ENCODE measurements at places on chromosomes 3 and 15.

- DNase-seq = no peak
Observed at GRCh38 chr3:17639257-17639656, 103.2 kb downstream of the TBC1D5 start.

DNA sequence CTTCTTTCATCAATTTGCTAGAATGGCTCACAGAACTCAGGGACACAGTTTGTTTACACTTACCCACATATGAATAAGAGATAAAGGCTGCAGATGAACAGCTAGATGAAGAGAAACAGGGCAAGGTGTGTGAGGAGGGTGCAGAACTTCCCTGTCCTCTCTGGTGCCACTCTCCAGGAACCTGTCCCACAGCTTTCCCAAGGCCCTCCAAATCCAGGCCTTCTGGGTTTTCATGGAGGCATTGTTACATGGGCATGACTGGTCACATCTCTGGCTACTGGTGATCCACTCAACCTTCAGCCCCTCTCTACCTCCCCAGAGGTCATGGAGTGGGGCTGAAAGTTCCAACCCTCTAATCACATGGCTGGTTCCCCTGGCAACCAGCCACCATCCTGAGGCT is 73.6 kb downstream of the ITGB5 start:
- DNase-seq = no peak

GRCh38 chr3:110615454-110615853 is 456.2 kb upstream of the NECTIN3 start:
- DNase-seq = no peak

GRCh38 chr3:159739969-159740368 is 248.7 kb upstream of the IL12A start:
- DNase-seq = no peak

GRCh38 chr3:10010421-10010877 is 15.8 kb upstream of the FANCD2 start:
- DNase-seq = no peak

- peak; percentile 62 for DNase-seq
Observed at GRCh38 chr3:148727231-148727630, 29.5 kb downstream of the AGTR1 start.

DNA sequence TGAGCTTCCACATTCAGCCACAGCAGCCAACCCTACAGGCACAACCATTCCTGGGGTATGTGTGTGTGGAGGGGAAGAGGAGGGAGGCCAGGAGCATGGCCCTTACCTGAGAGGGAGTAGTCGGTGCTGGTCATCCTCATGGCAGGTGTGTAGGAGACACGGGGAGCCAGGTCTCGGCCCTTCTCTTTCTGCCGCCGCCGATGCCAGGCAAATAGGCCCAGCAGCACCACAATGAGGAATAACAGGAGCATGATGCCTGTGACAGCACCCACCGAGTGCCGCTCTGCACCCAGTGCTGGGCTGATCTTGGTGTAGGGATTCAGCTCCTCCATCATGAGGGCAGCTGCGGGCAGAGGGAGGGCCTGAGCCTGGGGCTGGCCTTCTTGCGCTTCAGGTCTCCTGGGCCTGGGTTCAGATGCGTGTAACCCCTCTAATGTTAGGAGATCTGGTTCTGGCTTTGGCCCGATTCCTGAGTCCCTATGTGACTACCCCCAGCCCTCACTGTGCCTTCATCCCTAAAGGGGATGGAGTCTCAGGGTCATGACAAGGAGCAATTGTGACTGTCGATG is 44.4 kb downstream of the RAB11A start:
- DNase-seq = no peak

- DNase-seq = no peak
Observed at GRCh38 chr3:4665197-4665596, 172.0 kb downstream of the ITPR1 start.

- no peak for DNase-seq
Observed at GRCh38 chr3:152232679-152233078, 36.0 kb upstream of the MBNL1 start.

DNA sequence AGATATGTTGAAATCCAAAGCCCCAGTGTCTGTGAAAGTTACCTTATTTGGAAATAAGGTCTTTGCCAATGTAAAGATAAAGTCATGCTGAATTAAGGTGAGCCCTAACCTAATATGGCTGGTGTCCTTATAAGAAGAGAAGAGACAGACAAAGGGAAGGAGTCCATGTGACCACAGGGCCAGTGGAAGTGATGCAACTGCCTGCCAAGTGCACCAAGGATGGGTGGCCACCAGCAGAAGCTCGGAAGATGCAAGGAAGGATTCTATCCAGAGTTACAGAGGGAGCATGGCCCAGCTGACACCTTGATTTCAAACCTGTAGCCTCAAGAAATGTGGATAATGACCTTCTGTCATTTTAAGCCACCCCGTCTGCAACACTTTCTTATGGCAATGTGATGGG is 35.3 kb upstream of the PGPEP1L start:
- DNase-seq = no peak

DNA sequence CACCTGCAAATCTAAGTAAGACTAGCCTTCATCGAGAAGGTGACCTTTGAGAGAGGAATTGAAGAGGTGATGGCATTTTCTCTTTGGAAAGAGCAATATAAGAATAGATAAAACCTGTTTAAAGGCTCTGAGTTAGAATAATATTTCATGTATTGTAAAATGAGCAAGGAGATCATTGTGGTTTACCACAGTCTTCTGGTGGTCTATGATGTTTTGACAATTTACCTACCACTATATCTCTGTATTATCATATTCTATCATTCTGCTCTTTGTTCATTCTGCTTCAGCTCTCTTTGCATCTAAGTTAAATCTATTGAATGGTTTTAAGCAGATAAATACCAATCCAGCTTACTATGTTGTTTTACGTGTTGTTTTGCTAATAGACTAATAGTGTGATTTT is 982.3 kb downstream of the SI start:
- DNase-seq = no peak

GRCh38 chr15:31435261-31435911 is 108.8 kb downstream of the KLF13 start:
- peak; percentile 70 for DNase-seq

DNA sequence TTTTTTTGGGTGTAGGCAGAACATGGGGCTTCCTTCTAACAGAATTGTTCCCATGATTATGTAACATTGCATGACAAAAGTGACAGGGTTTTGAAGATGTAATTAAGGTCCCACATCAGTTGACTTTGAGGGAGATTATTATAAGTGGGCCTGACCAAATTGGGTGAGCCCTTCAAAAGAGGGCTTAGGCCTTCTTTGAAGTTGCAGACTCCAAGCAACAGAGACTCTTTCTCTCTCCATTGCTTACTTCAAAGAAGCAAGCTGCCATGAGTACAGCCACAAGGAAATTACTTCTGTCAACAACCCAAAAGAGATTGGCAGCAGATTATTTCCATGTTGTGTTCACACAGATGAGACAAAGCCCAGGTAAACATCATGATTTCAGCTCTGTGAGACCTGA is 348.2 kb downstream of the PDCD6IP start:
- no peak for DNase-seq

DNA sequence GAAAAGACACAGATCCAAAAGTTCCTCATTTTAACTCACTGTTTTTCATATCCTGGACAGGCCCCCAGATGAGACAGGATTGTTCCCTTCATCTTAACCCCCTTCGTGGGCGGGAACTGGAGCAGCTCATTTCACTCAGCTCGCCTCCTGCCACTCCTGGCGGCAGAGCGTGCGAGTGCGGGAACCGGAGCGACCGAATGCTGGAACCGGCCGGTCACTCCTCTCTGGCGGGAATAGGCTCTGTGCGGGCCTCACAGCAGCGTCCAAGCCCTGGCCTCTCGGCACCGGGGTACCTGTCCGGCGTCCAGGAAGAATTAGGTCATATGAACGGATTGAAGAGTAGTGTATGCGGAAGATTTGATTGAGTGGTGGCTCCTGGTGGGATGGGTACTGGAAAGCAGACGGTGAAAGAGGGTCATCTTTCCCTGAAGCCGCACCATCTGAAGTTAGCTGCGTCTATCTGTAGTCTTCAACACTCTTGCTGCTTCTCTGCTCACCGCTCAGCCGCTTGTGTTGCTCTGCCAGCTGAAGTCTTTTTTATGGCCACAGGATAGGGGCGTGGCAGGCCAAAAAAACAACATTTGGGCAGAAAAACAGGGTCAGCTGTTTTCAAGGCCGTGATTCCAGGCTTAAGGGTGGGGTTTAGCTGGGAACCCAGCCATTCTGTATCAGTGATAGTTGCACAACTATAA is 42.3 kb upstream of the FXR1 start:
- no peak for DNase-seq

DNA sequence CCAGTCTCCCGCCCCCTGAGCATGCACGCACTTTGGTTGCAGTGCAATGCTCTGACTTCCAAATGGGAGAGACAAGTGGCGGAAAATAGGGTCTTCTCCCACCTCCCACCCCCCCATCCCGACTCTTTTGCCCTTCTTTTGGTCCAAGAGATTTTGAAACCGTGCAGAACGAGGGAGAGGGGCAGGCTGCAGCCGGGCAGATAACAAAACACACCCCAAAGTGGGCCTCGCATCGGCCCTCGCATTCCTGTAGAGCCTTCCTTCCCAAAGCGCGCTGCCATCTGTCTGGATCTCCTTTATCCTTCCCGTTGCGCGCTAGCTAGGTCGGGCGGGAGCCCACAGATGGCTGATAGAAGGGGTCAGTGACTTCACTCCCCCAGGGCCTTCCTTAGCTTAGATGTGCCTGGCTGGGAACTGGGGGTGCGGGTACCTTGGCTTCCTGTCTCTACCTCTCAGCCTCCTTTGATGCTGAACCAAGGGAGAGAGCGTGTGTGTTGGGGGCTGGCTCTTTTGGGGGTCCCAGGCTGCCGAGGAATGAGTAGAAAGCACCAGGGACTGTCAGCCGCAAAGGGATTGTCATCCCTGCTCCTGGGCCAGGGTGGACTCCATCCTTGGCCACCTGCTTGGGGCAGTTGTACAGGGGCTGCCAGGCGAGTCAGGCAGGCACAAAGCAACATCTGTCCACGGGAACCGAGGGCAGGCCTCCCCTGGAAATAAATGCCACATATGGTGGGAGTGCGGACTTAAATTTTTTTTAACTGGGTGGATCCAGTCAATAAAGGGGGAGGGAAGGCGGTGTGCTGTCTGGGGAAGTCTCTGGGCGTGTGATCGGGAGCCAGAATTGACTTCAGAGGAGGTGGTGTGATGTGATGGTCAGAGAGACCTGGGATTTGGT is 1.8 kb downstream of the SMAD3 start:
- no peak for DNase-seq

- DNase-seq = no peak
Observed at GRCh38 chr3:87996882-87997281, 61.9 kb downstream of the CGGBP1 start.

- no peak for DNase-seq
Observed at GRCh38 chr3:65915477-65915876, 123.2 kb downstream of the MAGI1 start.

DNA sequence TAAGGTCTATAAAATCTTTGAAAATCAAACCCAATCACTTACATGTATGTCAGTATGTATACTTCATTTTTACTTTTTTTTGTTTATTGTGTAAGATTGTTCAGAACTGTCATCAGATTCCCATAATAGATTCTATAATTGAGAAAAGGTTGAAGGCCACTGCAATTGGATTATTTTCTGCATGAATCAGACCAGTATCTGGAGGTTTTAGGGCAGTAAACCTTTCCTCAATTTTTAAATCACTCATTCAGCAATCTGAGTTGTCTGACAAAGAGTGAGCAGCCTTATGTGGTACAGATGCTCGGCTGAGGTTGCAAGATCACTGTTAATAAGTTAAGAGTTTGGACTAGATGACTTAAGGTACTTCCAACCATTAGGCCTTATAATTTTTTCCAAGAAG is 96.0 kb downstream of the TP63 start:
- no peak for DNase-seq

GRCh38 chr3:107239703-107240102 is 137.5 kb upstream of the CCDC54 start:
- DNase-seq = no peak

DNA sequence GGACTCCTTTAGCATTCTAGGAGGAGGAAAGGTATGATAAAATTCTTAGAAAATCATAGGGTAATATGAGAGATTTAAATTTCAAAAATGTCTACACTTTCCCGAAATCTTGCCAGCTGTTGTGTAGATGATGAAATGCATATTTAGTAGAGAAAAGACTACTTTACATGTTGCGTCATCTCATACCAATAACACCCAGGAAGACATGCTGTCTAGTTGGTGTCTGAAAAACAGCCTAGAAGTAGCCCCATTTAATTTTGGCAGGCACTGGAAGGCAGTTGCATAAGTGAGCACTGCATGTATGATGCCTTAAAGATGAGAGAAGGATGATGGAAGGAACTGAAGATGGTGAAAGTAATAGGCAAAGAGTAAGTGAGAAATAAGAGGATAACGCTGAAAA is 310.5 kb upstream of the TPM1 start:
- no peak for DNase-seq

DNA sequence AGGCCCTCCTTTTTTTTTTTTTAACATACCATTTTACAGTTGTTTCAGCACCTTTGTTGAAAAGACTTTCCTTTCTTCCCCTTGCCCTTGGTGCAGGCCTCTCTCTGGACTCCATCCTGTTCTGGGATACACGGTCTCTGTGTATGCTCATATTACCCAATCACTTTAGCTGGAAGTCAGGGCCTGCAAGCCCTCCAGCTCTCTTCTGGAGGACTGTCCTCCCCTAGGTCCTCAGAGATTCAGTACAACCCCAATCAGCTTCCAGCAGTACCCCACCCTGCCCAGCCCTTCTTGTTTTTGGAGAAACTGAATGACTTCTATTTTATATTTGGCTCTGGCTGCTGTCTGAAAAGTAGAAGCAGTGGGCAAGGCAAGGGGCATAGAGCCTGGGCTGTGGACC is 270.8 kb downstream of the KLF13 start:
- no peak for DNase-seq

DNA sequence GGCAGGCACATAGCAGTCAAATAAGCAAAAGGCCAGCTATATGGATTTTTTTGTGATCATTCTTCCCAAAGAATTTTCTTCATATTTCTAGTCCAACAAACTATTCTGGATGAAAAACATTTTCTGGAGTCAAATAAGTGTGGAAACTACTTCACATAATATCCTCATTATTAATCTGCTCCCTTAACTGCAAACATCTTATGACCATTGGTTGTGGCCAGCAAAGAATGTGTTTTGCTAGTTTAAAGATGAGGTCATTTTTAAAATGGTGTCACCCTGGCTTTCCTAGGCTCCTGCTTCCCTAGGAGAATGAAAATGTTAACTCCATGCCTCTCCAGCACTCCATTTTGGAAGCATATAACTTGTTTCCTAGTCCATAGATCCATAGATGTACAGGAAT is 118.8 kb downstream of the SST start:
- DNase-seq = no peak

DNA sequence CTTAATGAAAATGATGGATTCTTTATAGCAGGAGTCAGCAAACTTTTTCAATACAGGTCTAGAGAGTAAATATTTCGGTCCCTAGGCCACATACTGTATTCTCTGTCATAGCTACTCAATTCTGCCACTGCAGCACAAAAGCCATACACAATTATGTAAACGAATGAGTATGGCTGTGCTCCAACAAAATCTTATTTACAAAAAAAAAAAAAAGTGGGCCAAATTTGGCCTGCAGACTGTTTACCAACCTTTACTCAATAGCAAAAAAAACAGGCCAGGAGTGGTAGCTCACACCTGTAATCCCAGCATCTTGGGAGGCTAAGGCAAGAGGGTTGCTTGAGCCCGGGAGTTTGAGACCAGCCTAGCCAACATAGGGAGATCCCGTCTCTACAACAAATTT is 41.1 kb downstream of the TTBK2 start:
- DNase-seq = no peak

Data from left lobe of liver (tissue), 2 donors.